Epithelial cell of proximal tubule (primary cell): ENCODE measurements at places on chromosomes 13 and 19. TPM values are rescaled to one million over a fixed set of nuclear protein-coding genes. Genes with fewer than 3 reads are reported as not detected.

DNA sequence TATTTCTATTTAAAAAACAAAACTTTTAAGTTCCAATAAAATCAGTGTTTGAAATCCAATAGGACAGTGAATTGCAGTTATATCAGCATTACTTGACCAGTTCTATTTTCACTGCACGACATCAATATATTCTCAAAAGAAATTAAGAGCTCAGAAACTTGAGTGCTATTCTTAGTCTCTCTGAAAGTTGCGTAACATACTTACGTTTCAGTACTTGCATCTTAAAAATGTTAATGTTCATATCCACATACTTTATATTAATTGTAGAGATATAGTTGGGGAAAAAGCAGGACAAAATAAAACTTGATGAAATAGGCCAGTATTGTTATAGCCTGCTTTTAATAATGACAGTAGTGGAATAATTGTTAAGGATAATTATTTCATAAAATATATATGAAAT lies 720.5 kb upstream of the PCDH9 start:
- no peak for DNase-seq

GRCh38 chr13:112947796-112948195 lies 21.2 kb upstream of the MCF2L start:
- no peak for DNase-seq

GRCh38 chr13:79044415-79044814 lies 361.6 kb downstream of the RBM26 start:
- no peak for DNase-seq

- no peak for DNase-seq
These were observed at the start of gene OR10H5 for GRCh38 chr19:15787611-15788155. OR10H5 (plus strand) TSS chr19:15787661; CDS start chr19:15794049, 6,388 bp downstream.

DNA sequence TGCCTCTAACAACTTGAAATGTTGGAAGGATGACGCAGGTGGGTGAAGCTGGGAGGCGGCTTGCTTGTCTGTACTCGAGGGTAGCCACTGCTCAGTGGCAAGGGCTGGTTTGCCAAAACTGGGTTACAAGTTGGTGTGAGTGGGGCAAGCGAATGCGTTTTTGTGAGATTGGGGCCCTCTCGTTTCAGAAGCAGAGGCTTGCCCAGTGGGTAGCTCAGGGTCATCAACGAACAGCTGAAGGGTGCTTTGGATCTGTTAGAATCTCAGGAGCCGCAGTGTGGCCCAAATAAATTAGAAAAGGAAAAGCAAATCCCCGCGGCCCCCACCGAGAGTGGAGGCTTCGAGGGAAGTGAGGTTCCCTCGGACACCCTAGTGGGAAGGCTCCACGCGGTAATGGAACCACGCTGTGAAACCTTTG lies 7.3 kb downstream of the ATP4B start:
- DNase-seq: no peak

DNA sequence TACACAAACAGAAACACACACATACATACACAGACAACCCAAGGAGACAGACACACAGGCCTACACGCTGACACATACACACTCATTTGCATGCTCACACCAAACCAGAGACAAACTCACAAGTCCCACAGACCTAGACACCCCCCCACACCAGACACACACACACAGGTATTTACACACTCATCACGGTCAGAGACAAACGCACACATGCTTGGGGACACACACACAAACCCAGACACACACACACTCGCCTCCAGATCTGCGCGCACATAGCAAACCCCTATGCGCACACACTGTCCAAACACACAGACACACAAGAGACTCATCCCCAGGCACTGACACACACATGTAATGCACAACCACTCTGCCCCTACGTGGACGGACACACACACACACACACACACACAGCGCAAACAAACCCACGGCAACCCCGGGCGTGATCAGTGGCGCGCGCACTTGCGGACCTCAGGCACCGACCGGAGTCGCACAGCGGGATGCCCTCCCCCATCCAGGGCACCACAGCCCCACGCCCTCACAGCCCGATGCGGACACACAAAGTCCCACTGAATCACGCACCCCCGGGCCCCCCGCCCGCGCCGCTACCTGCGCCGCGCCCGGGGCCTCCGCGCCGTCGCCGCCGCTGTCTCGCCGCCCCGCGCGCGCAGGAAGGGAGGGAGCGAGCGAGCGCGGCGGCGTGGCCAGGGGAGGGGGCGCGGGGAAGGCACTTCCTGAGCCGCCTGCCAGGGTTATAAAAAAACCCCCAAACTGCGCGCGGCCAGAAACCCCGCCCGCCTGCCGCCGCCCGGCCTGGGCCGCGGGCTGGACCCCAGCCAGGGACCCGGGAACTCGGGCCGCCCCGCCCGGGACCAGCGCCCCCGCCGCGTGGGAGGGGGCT lies at the start of gene ADAMTS10:
TSS of gene ADAMTS10 (minus strand) at position 675 of the 895 bp plus-strand sequence. CDS start 5,005 bp downstream, outside the sequence.
- no peak for DNase-seq

GRCh38 chr19:46944918-46945628 lies 74.6 kb upstream of the NPAS1 start:
- peak; percentile 31 for DNase-seq

- no peak for DNase-seq
These were observed 503.0 kb downstream of the EFNB2 start for GRCh38 chr13:106032441-106032840.

DNA sequence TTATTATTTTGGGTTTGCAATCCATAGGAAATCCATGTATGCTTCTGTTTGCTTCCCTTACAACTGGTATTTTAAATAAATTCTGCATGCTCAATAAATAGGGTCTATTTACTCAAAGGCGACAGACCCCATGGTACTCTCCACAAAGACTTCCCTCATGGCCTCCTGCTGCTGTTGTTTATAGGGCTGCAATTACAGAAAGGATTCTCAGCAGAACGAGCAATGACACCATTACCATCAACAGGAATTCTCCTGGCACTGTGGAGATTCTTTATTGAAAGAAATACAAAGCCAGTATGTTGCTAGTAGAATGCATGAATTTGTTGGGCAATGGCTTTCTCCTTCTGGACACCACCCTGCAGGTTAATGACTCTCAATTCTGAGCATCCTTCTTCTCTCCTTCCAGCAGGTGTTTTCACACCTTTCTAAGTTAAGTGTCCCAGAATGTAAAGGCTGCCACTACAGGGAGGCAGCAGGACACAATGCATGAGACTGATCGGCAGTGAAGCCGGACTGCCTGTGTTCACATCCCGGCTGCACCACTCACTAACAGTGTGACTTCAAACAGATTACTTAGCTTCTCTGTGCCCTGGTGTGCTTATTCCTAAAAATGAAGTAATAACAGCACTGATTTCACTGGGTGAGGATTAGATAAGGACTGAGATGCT lies 360.2 kb downstream of the DNAJC15 start:
- no peak for DNase-seq

- no peak for DNase-seq
These were observed 6.3 kb downstream of the SPINT2 start for GRCh38 chr19:38270587-38271167.

DNA sequence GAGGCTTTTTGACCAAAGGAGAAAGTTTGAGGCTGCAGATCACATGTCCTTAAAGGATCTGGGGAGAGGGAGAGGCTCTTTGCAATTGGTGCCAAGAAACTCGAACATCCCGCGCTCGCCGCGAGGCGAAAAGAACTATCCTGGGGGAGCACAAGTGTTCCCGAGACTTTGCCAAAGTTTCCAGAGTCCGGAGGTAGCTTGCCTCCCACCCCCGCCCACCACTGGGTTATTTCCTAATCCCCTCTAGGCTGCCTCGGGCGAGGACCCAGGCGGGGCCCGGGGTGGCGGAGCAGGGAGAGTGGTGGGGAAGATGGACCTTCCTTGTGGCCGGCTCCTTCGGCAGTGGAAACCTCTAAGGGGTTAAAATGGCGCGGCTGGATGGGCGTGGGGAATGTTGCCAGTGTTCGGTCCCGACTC lies 114.5 kb downstream of the KCNRG start:
- DNase-seq: no peak

- DNase-seq: no peak
These were observed 25.4 kb upstream of the SEMA6B start for GRCh38 chr19:4584670-4585460.

GRCh38 chr13:99955107-99955746 lies 16.3 kb downstream of the ZIC5 start:
- no peak for DNase-seq

KLK15 gene
- not detected in 2 replicates for total RNA-seq

POSTN gene
- total RNA-seq: 0.07 and 0.52 TPM in 2 replicates

GGN gene
- 0.87 and 1.8 TPM in 2 replicates for total RNA-seq

PEX11G gene
- 1.6 and 6.2 TPM in 2 replicates for total RNA-seq

BEST2 gene
- not detected in 2 replicates for total RNA-seq
